HFFc6 (cell line): ENCODE measurements at places on chromosomes 1 and 21. TPM values are rescaled to one million over a fixed set of nuclear protein-coding genes. Genes with fewer than 3 reads are reported as not detected.

Gene SLC1A7
- total RNA-seq = 0.08 TPM in 1 of 3 replicates, not detected in the others

GRCh38 chr1:232578651-232579195, 51.2 kb downstream of the SIPA1L2 start:
- no peak for DNase-seq
- peaks cover 4% of the 10 kb centered on the region; the same call in 1 of the 2 replicates for H3K36me3 ChIP-seq
- no peaks in the 10 kb centered on the region for H3K4me1 ChIP-seq
- H3K27ac ChIP-seq = no peak overlapping the region
- H3K4me3 ChIP-seq = no peak overlapping the region

Gene SPTA1
- total RNA-seq = not detected in 2 replicates

GRCh38 chr1:61013946-61014667, 68.3 kb upstream of the NFIA start:
- H3K27me3 ChIP-seq = peaks cover 17% of the 10 kb centered on the region
- DNase-seq = no peak
- H3K4me1 ChIP-seq = no peaks in the 10 kb centered on the region
- H3K36me3 ChIP-seq = no peaks in the 10 kb centered on the region
- H3K4me3 ChIP-seq = no peak overlapping the region

Gene CRB1
- not detected in 3 replicates for total RNA-seq

Gene LAPTM5
- total RNA-seq = 0.53 to 1.2 TPM (median 0.59 TPM) in 3 replicates
